ENCODE measurements at places on chromosomes 5 and 9. TPM values are rescaled to one million over a fixed set of nuclear protein-coding genes. Genes with fewer than 3 reads are reported as not detected.

TCF7 gene
- not detected for total RNA-seq

UBLCP1 gene
- total RNA-seq: 56.1 TPM

TMOD1 gene
- total RNA-seq: 1.9 TPM

LPAR1 gene
- 1.2 TPM for total RNA-seq

TAF11L6 gene
- total RNA-seq: not detected

SLIT3 gene
- not detected for total RNA-seq

TNFSF15 gene
- total RNA-seq: not detected

SLC1A1 gene
- 0.10 TPM for total RNA-seq

PCAT7 gene
- 2.7 TPM for total RNA-seq

GRCh38 chr9:127970401-127971313 is 10.1 kb downstream of the EEIG1 start:
- DNase-seq: no peak

GRCh38 chr9:99257723-99258389 is 35.8 kb downstream of the SEC61B start:
- DNase-seq: no peak

- DNase-seq: no peak
These were observed 160.4 kb downstream of the RGS3 start for GRCh38 chr9:113623851-113624485.

DNA sequence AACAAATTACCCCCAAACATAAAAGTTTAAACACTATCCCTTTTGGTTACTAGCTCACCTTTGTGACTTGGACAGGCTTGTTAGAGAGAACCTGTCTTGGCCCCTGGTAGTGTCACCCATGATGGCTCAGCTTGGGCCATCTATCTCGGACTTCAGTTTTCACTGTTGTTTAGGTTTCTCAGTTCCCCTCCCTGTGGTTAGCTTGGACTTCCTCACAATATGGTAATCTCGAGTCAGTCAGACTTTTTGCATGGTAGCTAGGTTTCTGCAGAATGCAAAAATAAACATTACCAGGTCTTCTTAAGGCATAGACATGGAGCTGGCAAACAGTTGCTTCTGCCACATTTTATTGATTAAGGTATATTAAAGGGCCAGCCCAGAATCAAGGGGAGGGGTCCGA is 324.3 kb upstream of the RORB start:
- no peak for DNase-seq

DNA sequence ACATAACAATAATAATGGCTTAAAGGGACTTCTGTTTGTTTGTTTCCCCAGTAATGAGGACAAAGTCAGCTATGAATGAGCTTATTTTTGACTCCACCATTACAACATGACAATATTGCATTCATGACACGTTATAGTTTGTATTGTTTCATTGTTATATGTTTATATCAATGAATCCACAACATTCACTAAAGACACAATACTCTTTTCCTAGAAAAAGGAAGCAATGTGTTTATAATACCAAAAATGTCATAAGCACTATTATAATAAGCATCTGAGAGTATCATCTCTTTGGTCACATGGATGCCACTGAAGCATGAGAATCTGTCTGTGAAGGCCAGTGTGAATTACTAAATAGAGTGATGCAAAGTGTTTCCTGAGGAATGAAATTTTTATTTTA is 1026.9 kb upstream of the C9orf72 start:
- DNase-seq: no peak

- no peak for DNase-seq
These were observed 43.2 kb upstream of the ANKH start for GRCh38 chr5:14914623-14915260.

- DNase-seq: no peak
These were observed 48.9 kb downstream of the RASEF start for GRCh38 chr9:83013867-83014605.

DNA sequence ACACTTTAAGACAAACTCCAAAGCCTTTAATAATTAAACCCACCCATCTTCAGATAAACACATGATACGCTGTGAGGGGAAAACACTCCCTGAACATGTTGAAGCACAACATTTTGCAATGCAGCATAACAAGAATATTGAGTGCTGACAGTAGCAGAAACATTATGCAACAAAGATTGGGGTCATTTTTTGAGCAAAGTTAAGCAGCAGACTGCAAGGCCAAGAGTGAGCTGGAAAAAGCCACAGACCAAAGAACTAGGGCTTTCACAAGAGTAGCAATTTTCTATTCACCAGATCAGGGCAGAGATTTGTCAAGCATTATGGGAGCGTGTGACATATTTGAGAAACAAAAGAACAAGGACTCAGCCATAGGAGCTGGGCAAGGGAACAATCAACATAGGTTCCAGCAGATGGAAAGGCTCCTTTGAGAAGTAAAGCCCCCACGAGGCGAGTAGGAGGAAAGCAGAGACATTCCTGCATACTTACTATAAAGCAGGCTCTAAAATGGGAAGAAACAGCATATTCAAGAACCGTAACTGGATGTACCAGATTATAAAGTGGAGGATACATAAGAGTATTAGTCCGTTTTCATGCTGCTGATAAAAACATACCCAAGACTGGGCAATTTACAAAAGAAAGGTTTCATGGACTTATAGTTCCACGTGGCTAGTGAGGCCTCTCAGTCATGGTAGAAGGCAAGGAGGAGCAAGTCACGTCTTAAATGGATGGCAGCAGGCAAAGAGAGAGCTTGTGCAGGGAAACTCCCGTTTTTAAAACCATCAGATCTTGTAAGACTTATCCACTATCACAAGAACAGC is 4.8 kb upstream of the TTC23L start:
- no peak for DNase-seq

DNA sequence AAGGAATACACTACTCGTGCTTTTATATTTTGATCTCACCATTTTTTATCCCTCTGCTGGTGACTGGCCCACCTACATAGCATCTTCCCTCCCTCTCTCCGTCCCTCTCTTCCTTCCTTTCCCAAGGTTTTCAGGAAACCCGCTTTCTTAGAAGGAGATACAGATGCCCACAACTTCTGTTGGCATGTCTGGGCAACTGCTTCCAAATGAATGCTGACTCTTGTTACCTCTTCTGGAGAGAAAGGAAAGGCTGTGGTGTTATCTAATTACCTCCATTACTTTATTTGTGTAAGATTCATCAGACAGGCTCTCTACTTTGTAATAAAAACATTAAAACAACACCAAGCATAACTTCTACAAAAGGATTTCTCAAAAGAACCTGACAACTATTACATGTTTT is 20.2 kb downstream of the FANCC start:
- DNase-seq: no peak

GRCh38 chr9:78035383-78035993 is 3.9 kb upstream of the GNAQ start:
- DNase-seq: peak; percentile 75

DNA sequence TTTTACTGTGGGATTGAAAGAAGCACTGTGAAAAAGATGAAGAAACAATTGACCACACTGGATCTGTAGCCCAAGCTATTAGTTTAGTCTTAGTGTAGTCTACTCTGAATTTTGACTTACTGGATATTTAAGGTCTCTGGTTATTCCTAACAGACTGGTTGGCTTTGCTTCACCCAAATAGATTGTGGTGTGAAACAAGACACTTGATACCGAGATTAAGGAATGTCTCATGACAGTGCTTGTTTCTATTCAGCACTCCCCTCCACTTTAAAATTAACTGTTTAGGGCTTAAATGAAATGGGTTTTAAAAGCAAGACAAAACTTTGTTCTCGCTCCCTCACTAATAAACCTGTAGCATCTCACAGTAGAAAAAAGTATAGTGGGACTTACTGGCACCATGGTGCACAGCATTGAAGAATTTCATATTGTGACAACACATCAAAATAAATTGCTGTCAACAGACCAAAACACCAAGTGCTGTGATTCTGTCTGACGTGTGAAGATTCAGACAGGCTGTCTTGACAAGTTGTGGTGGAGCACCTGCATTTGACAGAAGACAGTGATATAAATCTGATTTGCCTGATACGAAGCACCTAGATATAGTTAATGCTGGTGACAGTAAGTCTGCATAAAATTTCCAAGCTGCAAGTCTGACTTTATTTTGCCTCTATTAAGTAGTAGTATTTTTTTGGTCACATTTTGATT is 73.1 kb downstream of the PBX3 start:
- no peak for DNase-seq

GRCh38 chr9:75109210-75109839 is 21.0 kb downstream of the OSTF1 start:
- DNase-seq: no peak
